NCI-H526 treated with DMSO at 0.1 percent for 48 hours (cell line): ENCODE measurements at places on chromosomes 16 and 17.
A peak's percentile ranks its signal among the peaks of the same experiment; 100 is the strongest.

DNA sequence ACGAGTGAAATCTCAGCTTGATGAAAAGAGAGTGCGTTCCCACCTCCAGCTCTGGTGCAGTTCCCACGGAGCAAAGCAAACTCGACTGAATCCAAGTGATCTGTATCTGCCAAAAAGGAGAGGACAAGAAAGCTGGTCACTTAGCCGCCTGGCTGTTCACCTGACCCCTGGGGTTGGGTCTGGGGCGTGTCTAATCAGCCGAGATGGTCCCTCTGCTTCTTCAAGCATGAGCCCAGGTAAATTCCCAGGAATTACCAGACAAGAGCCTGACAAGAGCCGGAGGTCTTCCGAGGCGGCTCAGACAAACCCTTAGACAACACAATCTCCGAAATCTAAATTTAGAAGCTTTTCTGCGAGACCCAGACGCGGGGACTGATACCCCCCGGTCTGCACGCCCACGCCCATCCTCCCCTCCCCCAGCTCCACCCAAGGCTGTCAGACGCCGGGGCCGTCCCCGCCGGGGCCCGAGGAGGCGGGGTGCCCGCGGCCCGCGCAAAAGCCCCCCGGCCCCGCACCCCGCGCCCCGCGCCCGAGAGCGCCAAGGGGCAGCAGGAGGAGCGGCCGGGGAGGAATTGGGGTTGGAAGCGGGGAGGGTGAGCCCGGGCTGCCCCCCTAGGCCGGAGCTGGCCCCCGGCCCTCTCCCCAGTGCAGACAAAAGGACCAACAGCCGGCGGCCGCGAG, 674 bp downstream of the ZNF821 start:
- no peak for DNase-seq

DNA sequence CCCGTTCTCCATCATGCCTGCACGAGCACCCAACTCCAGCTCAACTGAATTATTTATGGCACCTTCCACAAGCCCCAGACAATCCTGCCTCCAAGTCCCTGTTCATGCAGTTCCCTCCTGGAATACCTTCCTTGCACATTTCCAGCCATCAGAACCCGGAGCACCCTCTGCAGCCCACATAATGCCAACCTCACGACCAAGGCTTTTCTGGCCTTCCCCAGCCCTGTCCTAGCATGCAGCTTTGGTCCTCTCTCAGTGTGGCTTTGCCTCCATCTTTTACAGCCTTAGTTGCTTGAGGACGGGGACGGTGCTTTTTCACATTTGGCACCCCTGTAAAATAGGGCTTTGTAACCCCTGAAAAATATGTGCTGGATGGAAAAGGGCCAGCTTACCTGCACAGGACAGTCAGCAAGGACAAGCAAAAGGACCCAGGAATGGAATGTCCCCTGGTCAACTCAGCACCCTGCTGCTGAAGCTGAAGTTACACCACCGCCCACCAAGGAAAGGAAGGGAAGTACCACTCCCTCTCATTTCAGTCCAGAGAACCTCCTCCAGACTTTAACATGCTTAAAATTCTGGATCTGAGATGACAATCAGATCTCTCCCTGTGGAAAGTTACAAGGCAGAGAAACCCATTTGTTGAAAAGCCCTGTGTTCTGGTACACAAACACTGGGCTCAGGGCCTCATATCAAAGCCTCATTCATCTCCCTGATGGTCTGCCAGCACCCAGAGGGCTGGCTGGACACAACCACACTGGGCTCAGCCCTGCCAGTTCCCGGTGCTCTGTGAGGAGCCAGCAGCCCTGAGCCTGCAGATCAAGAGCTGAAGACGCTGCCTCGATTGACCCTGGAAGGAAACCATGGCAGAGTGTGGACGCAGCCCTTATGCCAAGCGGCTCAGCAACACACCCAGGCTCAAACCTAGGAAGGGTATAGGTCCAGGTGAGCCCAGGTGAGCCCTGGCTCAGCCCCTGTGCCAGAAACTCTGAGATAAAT, 2.9 kb downstream of the SLC39A11 start:
- DNase-seq, result no peak

GRCh38 chr17:78789663-78790181, 7.6 kb upstream of the CYTH1 start:
- no peak for DNase-seq

GRCh38 chr17:61313461-61314326, 85.9 kb upstream of the TBX2 start:
- no peak for DNase-seq

DNA sequence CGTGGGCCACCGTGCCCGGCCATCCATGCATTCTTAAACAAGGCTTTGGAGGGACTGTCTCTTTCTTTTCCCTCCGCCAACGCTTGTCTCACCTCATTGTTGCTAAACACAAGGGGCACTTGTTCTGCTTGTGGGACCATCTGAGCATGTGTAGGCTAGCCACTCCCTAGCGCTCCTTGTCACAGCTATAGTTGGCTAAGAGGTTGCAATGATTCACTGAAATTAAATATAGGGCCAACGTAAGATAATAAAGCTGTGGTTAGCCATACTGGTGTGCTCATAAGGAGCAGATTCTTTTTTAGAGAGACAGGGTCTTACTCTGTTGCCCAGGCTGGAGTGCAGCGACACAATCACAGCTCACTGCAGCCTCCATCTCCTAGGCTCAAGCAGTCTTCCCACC, 41.2 kb downstream of the KIAA0513 start:
- no peak for DNase-seq

DNA sequence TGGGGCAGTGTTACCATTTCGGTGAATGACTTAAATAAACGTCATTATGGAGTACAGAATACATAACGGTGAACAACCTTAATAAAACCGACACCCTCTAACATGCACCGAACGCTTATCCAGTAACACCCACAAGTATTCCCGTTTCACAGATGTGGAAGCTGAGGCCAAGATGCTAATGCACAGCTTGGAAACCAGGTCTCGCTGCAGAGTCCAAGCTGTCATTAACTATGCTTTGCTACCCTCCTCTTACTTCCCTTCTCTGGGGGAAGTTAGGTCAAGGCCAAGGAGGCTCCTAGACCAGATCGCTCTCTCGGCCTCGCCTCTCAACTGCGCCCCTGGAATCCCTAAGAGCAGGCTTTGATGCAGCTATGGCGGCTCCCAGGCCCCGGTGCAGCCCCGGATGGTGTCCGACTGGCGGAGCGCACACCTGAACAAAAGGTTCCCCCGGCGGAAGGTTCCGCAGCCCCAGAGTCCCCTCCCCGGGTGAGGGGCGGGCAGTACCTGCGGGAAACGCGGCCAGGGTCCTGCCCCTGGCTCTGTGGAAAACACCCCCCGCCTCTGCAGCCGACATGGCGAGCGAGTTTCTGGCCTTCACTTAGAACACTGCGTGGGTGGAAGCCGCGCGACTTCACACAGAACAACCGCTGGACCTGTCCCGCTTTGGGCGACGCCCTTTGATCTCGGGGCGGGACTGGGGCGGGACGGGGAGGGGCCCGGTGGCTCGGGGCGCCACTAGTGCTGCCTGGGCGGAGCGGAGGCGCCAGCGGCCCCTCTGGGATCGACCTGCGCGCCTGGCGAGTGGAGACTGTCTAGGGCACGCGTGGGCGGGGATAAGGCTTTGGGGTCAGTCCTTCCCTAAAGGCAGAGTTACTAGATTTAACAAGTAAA, at the start of gene CPPED1:
Gene CPPED1, minus strand, starts transcription at position 685 of the 891 bp plus-strand sequence. Its CDS starts 111 bp downstream, at position 574.
- DNase-seq, result peak; percentile 53

- no peak for DNase-seq
Measured at GRCh38 chr16:10206215-10206614, 24.0 kb upstream of the GRIN2A start.

GRCh38 chr17:45740553-45741330, 43.4 kb upstream of the CRHR1 start:
- DNase-seq, result peak; percentile 14

GRCh38 chr17:59856859-59857794, 35.6 kb downstream of the TUBD1 start:
- no peak for DNase-seq

DNA sequence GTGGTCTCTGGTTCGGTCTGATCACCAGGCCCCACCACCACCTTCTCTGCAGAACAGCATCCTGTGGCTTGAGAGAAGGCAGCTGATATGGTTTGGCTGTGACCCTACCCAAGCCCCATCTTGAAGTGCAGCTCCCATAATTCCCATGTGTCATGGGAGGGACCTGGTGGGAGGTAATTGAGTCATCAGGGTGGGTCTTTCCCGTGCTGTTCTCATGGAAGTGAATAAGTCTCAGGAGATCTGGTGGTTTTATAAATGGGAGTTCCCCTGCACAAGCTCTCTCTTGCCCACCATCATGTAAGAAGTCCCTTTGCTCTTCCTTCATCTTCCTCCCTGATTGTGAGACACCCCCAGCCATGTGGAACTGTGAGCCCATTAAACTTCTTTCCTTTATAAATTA, 352.3 kb upstream of the CDH5 start:
- no peak for DNase-seq

- DNase-seq, result no peak
Measured at GRCh38 chr17:16439303-16439791, 24.0 kb downstream of the TRPV2 start.

- no peak for DNase-seq
Measured at GRCh38 chr16:88284626-88285513, 97.9 kb upstream of the ZNF469 start.

GRCh38 chr17:41452281-41452680, 11.5 kb upstream of the KRT38 start:
- no peak for DNase-seq

DNA sequence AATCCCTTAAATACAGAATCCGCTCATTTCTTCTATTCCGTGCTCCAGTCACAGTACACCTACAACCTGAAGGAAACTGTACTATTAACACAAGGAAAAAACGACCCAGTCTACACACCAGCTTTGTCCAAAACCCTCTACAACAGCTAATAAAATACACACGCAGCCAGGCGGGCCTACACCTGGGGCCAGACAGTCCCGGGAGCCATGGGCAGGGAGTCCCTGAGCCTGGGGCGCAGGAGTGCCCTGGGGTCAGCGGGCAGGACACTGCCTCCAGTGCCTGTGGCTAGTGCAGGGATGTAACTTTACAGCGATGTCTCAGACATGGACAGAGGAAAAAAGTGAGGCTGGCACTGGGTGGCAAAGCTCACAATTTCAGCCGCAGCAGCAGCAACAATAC, 28.5 kb downstream of the GNPTG start:
- no peak for DNase-seq

DNA sequence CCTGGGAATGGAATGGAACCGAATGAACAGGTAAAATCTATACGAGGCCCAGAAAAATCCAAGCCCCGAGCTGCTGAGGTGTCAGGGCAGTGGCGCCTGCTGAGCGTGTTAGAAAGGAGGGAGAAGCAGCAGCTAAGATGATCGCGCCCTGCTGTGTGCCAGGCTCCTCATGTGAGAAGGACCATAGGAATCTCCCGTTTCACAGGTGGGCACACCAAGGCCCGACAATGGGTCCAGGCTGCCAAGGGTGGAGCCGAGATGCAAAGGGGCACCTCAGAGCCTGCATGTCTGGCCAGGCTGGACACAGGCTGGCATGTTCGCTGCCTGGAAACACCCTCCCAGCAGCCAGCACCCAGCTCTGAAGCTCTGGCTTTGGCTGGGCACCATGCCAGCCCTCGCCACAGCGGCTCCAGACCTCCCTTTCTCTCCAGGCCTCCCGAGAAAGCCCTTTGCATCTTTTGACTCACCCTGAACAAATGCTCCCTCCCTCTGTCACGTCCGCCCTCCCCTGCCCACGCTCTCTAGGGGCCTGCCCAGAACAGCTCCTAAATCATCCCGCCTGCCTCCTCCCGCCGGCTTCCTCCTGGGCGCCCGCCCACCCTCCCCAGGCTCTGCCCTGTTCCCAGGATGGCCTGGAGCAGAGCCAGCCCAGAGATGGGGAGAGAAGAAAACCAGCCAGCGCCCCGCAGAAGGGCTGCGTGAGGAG, 217.8 kb upstream of the GSE1 start:
- peak; percentile 62 for DNase-seq

GRCh38 chr16:175011-175949, 1.2 kb upstream of the HBA1 start:
- no peak for DNase-seq

- DNase-seq, result no peak
Measured at GRCh38 chr16:78693496-78693895, 594.0 kb downstream of the WWOX start.

GRCh38 chr17:5297245-5297644, 15.2 kb downstream of the RABEP1 start:
- no peak for DNase-seq

DNA sequence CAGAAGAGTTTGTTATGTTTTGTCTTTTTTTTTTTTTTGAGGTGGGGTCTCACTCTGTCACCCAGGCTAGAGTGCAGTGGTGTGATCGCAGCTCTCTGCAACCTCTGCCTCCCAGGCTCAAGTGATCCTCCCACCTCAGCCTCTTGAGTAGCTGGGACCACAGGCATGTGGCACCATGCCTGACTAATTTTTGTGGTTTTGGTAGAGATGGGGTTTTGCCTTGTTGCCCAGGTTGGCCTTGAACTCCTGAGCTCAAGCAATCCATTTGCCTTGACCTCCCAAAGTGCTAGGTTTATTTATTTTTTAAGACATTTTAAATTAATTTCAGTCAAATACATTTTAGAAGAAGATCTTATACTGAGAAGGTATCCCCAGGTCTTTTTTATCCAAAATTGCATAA, 366.7 kb downstream of the KCNJ2 start:
- no peak for DNase-seq

- DNase-seq, result no peak
Measured at GRCh38 chr17:81033535-81034167, 1.3 kb upstream of the BAIAP2 start.

DNA sequence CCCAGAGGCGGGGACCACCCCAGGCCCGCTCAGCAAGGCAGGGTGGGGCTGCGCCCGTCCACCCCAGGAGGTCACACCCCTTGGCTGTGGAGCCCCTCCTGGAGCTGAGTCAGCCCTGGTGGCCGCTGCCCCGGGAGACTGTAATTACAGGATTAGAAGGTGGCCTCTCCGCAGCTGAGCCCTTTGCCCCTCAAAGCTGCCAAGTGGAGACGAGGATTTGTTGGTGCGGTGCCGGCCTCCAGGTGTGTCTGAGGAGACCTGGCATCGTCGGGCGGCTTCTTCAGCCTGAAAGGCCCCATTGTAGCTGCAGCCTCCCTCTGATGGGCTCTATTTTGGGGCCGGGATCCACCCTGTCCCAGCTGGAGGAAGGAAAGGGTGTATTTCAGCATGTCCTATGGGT, 22.7 kb upstream of the SPNS2 start:
- DNase-seq, result no peak
